ENCODE measurements at places on chromosomes 7 and 10. TPM values are rescaled to one million over a fixed set of nuclear protein-coding genes. Genes with fewer than 3 reads are reported as not detected.
A peak's percentile ranks its signal among the peaks of the same experiment; 100 is the strongest.

DNA sequence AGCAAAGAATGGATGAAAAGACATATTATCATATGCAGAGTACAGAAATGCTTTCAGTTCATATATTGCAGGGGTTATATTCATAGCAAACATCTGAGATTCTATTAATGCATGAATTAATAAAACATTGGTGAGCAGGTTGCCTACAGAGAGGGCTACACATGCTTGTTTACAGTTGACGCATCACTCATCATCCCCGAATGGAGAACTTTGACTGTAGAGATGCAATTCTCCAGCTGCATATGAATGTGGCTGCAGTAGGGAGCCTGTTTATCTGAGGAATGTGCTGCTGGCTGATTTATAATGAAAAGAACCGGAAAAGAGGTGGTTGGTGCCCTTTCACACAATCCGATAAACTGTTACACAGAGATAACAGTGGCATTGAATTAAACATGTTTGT, 116.5 kb downstream of the GRM3 start:
- DNase-seq: peak; percentile 21

- peak; percentile 47 for DNase-seq
These were observed 14.4 kb upstream of the YWHAG start for GRCh38 chr7:76372984-76373833.

- no peak for DNase-seq
These were observed 43.0 kb downstream of the ADCY1 start for GRCh38 chr7:45617166-45617565.

DNA sequence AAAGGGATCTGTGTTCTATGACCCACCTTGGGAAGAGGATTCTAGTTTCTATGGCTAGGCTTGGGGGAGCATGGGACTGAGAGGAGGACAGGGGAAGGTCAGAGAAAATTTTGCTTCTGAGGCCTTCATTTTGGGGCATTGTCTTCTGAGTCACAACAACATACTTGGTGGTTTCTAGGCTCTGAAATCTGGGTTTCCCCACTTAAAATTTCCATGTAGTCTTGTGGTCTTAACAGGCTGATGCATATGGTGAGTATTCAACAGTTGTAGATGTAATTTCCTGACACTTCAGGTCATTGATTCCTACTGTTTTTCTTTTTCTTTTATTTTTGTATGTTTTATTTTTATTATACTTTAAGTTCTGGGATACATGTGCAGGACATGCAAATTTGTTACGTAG, 88.5 kb downstream of the ANKRD7 start:
- no peak for DNase-seq

DNA sequence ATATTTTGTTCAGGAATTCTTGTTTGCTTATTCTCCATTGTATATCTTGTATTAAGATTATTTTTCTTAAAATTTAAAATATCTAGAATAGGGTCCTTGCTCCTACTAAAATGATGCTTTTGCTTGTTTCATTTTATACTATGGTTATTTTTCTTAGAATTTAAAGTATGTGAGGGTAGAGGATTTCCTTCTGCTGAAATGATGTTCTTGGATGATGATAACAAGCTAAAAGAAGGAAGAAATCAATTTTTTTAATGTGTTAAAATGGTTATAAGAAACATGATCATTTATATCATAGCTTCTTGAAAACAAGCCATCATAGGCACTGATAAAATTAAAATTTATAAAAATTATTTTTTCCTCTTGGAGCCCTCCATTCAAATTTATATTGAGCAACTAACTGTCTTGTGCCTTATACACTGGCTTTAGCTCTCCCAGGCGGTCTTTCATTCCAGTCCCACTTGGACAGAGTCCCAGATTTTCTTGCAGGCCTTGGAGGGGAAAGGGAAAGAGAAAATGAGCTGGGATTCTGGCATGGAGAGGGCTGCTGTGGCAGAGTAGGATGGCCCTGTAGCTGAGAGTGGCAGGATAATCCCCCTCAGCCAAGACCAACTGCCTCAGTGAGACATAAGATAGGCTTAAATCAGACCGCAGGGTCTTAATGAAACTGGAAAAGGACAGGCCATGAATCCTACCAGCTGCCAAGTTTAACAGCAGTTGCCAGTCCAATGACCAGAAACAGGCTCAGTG, 60.2 kb downstream of the DNAJB9 start:
- DNase-seq: no peak

DNA sequence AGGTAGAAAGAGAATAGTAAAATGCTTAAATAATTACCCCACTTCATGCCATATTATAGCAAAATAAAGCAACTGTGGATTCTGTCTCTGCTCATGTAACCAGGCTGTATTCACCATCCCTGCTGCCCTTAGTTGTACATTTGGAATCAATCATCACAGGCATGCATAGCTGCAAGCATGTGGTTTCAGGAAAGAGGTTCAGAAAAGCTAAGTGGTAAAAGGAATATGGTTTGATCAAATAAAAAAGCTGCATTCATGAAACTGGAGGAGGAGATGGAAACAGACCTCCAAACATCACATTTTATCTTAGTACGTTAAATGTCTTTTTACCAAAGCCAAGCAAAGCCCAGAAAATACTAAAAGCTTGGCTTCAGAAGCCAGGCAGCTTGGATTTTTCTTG, 81.3 kb downstream of the ADAM22 start:
- no peak for DNase-seq

- no peak for DNase-seq
These were observed 21.4 kb upstream of the GSDME start for GRCh38 chr7:24778543-24779282.

DNA sequence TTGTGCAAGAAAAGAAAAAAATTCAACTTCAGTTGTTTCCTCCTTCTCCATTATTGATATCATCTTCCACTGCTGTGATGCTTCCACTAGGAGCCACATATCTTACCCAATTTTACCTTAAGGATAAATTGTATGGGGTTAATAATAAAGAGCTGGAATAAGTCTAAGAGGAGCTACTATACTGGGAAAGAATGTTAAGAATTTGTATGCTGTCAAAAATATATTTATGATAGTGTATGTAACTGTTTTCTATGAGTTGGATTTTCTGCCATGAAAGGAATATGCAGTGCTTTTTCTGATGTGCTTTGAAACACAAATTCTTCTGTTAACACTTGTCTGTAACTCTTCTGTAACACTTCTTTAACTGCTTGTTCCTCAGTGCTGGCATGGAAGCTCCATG, 219.1 kb downstream of the VTI1A start:
- DNase-seq: no peak

DNA sequence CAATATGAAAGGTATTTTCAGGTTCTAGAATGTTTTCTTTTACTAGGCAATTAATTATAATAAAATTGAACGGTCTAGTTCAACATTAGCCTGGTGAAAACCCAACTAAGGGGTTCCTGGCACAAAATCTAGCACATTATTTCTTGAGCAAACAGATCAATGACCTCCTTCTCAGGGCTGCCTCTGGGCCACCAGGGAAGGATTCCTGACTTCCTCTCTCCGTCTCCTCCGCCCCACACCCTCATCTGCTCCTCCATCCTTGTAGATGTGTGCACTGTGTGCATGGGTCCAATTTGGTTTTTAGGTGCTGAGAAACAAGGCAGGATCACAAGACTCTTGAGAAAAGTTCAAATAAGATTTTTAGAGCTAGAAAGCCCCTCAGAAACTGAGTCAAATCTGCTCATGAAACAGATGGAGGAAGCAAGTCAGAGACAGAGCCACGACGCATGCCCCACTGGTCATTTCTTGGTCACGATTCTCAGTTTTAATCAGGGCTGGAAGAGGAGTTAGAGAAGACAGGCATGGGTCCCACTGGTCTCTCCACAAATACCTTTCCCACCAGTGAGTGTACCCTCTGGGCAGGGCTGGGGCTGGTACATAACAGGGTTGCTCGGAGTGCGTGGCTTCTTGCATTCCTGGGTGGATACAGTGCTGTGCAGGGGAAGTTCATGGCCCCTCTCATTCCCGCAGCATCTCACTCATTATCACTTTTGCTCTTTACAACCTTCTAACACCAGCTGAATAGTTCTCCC, 3.8 kb downstream of the TRPV6 start:
- DNase-seq: no peak

EMX2 gene
- total RNA-seq: not detected

NODAL gene
- total RNA-seq: not detected

TUBAL3 gene
- total RNA-seq: not detected

ATP6V0A4 gene
- under 0.01 TPM for total RNA-seq

SLC26A3 gene
- not detected for total RNA-seq

CRPPA gene
- 1.2 TPM for total RNA-seq

CHAT gene
- total RNA-seq: not detected

PPP1R9A gene
- total RNA-seq: 9.6 TPM

KEL gene
- total RNA-seq: not detected
